ENCODE measurements at places on chromosomes 13 and 19.

DNA sequence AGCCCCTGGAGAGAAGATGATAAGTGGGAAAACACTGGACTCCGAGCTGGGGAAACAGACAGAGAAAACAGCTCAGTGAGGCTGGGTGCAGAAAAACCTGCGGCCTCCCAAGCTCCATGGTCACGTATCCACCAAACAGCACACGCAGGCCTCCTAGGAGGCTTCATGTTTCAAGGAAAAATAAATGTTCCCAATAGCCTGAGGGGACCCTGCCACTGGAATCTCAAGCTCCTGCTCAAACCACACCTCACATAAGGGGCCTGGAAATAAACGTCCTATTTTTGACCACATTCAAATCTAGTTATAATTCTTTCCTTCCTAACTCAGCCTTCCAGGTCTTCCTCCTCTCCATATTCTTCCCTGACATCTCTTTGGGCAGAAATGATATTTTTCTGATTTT is 225.7 kb downstream of the ABCC4 start:
- no peak for DNase-seq
- no peak overlapping the region for H3K27ac ChIP-seq
- no peaks in the 10 kb centered on the region for H3K4me1 ChIP-seq
- no peaks in the 10 kb centered on the region for H3K27me3 ChIP-seq
- no peak overlapping the region for H3K4me3 ChIP-seq

DNA sequence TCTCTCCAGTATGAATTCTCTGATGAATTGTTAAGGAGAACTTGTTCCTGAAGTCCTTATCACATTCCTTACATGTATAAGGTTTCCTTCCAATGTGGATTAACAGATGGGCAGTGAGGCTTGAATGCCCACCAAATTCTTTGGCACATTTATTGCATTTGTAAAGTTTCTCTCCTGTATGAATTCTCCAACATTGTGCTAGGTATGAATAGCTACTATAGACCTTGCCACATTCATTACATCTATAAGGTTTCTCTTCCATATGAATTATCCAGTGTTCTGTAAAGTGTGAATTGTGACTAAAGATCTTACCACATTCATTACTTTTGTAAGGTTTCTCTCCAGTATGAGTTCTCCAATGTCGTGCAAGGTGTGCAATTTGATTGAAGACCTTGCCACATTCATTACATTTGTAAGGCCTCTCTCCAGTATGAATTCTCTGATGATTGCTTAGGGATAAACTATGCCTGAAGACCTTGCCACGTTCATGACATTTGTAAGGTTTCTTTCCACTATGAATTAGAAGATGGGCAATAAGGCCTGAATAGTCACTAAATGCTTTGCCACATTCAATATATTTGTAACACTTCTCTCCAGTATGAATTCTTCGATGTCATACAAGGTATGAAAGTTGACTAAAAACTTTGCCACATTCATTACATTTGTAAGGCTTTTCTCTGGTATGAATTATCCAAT is 20.4 kb downstream of the ZNF578 start:
- H3K4me3 ChIP-seq = no peak overlapping the region
- no peaks in the 10 kb centered on the region for H3K27me3 ChIP-seq
- no peaks in the 10 kb centered on the region for H3K4me1 ChIP-seq
- DNase-seq = no peak
- H3K27ac ChIP-seq = no peak overlapping the region
- no peaks in the 10 kb centered on the region for H3K36me3 ChIP-seq

DNA sequence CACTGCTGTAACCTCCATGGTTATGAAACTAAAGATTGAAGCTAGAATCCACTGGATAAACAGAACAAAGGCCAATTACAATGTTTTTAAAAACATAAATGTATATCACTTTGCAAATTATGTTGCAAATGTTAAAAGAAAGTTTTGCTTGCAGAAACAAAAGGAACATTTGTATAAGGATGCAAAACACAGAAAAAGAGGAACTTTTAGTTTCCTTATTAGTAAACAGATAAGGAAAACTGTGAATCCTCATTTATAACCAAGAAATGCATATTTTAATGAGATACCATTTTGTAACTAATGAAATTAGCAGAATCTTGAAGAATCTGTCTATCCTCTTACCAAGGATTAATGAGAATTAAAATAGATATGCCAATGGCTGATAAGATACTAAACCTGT is 32.3 kb downstream of the LPAR6 start:
- no peaks in the 10 kb centered on the region for H3K36me3 ChIP-seq
- H3K27ac ChIP-seq = no peak overlapping the region
- H3K4me3 ChIP-seq = no peak overlapping the region
- no peak for DNase-seq

GRCh38 chr13:60372141-60372540 is 24.9 kb upstream of the TDRD3 start:
- H3K4me1 ChIP-seq = peaks cover 12% of the 10 kb centered on the region
- no peak for DNase-seq
- no peaks in the 10 kb centered on the region for H3K36me3 ChIP-seq
- no peak overlapping the region for H3K4me3 ChIP-seq
- no peaks in the 10 kb centered on the region for H3K27me3 ChIP-seq

GRCh38 chr19:5403968-5404640 is 51.1 kb upstream of the ZNRF4 start:
- H3K27me3 ChIP-seq = no peaks in the 10 kb centered on the region
- DNase-seq = peak; percentile 90
- no peaks in the 10 kb centered on the region for H3K4me1 ChIP-seq
- no peak overlapping the region for H3K27ac ChIP-seq
- H3K4me3 ChIP-seq = no peak overlapping the region
- no peaks in the 10 kb centered on the region for H3K36me3 ChIP-seq

GRCh38 chr13:25733696-25734435 is 317.9 kb downstream of the SHISA2 start:
- H3K4me3 ChIP-seq = no peak overlapping the region
- H3K27me3 ChIP-seq = no peaks in the 10 kb centered on the region
- peaks cover 3% of the 10 kb centered on the region for H3K4me1 ChIP-seq
- no peak for DNase-seq

DNA sequence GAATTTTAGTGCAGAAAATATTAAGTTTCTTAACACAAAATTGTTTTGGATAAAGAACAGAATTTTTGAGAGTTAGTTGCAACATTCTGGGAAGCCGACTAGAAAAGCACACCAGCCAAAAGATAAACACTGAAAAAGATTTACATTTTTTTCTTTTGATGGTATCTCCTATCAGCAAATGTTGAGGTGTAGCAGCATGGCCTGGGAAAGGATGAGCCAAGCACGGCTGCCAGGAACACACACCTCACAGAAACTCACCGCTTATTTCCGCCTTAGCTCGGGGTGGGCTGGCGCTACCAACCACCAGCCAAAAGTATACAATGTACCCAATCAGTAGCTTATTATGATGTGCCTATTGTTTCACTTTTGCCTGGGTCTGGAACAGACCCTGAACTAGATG is 134.7 kb downstream of the MIPEP start:
- DNase-seq = no peak
- H3K27ac ChIP-seq = peak overlapping the region; percentile 89
- no peaks in the 10 kb centered on the region for H3K27me3 ChIP-seq
- H3K4me3 ChIP-seq = no peak overlapping the region
- peaks cover 58% of the 10 kb centered on the region for H3K4me1 ChIP-seq

- no peaks in the 10 kb centered on the region for H3K36me3 ChIP-seq
- H3K4me3 ChIP-seq = no peak overlapping the region
- H3K27me3 ChIP-seq = no peaks in the 10 kb centered on the region
- H3K4me1 ChIP-seq = no peaks in the 10 kb centered on the region
- DNase-seq = no peak
Observed at GRCh38 chr13:39132286-39133230, 94.3 kb downstream of the NHLRC3 start.

DNA sequence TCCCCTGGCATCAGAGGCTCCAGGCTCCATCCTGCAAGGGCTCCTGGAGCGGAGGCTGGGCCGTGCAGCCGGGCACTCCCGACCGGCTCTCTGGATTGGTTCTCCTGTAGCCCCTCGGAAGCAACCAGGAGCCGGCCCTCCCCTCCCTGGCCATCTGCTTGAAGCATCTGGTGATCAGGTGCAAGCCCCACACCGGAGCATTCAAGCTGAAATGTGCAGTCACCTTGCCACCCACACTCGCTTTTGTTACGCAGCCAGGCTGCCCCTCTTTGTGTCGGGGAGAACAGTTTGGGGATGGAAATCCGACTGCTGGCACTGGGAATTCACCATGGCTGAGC is 258.8 kb downstream of the ZNF536 start:
- H3K36me3 ChIP-seq = no peaks in the 10 kb centered on the region
- no peaks in the 10 kb centered on the region for H3K4me1 ChIP-seq
- no peak for DNase-seq
- H3K4me3 ChIP-seq = no peak overlapping the region
- H3K27ac ChIP-seq = no peak overlapping the region

DNA sequence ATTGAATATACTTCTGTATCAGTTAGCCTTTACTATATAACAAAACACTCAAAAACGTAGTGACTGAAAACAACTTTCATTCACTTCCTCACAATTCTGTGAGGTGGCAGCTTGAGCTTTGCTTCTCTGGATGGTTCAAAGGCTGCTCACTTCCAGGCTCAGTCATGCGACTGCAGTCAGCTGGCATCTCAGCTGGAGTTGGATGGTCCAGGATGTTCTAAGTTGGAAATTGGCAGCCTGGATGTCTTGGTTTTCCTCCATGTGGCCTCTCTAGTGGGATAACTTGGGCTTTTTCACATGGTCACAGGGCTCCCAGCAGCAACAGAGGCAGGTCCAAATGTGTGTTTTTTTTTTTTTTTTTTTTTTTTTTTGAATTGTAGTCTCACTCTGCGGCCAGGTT is 204.4 kb downstream of the LACC1 start:
- H3K4me3 ChIP-seq = no peak overlapping the region
- no peak overlapping the region for H3K27ac ChIP-seq
- no peak for DNase-seq
- H3K4me1 ChIP-seq = peaks cover under 1% of the 10 kb centered on the region

DNA sequence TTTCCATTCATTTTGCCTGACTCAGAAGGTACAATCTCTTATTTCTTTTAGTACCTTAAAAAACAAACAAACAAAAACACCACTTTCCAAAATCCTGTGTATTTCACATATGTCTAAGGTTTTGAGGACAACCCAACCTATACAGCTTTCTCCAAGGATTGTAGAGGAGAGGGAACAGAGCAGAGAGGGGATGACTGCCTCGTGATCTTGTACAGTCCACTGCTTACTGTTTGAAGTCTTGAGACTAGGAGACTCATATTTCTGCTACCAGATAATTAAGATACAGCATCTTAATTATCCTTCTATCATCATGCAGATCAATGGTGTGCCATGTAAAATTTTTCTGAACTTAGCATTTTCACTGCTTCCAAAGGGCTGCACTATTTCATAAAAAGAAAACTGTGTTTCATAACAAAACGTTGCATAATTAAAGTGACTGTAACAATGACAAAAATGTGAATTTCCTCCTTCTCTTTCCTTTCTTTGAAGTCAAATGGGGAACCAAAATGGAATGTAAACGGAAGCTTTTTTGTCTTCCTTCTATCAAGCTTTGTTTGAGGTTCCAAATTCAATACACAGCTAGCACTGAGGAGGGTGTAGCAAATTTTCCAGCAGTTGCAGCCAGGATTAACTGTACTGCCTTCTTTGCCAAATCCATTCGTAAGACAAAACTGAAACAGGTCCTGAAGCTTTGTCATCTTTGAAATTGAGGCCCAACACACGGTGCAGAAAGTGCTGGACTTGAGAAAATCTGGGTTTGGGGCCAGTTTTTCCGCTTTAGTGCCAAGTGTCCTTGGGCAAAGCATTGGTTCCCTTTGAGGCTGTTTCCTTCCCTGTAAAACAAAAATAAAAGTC is 34.9 kb upstream of the RCBTB2 start:
- no peak overlapping the region for H3K4me3 ChIP-seq
- no peak overlapping the region for H3K27ac ChIP-seq
- no peaks in the 10 kb centered on the region for H3K27me3 ChIP-seq
- no peaks in the 10 kb centered on the region for H3K36me3 ChIP-seq

GRCh38 chr13:33509642-33510229 is 224.2 kb upstream of the STARD13 start:
- H3K4me3 ChIP-seq = no peak overlapping the region
- no peak overlapping the region for H3K27ac ChIP-seq
- H3K4me1 ChIP-seq = no peaks in the 10 kb centered on the region
- H3K27me3 ChIP-seq = no peaks in the 10 kb centered on the region
- DNase-seq = no peak

- H3K4me3 ChIP-seq = no peak overlapping the region
- no peaks in the 10 kb centered on the region for H3K27me3 ChIP-seq
- H3K36me3 ChIP-seq = no peaks in the 10 kb centered on the region
- no peak overlapping the region for H3K27ac ChIP-seq
- H3K4me1 ChIP-seq = no peaks in the 10 kb centered on the region
Observed at GRCh38 chr13:95455782-95456181, 96.7 kb upstream of the CLDN10 start.

- no peak overlapping the region for H3K4me3 ChIP-seq
- no peak for DNase-seq
- no peaks in the 10 kb centered on the region for H3K36me3 ChIP-seq
- H3K27me3 ChIP-seq = no peaks in the 10 kb centered on the region
- no peaks in the 10 kb centered on the region for H3K4me1 ChIP-seq
Observed at GRCh38 chr13:100138859-100139491, 50.1 kb downstream of the PCCA start.

DNA sequence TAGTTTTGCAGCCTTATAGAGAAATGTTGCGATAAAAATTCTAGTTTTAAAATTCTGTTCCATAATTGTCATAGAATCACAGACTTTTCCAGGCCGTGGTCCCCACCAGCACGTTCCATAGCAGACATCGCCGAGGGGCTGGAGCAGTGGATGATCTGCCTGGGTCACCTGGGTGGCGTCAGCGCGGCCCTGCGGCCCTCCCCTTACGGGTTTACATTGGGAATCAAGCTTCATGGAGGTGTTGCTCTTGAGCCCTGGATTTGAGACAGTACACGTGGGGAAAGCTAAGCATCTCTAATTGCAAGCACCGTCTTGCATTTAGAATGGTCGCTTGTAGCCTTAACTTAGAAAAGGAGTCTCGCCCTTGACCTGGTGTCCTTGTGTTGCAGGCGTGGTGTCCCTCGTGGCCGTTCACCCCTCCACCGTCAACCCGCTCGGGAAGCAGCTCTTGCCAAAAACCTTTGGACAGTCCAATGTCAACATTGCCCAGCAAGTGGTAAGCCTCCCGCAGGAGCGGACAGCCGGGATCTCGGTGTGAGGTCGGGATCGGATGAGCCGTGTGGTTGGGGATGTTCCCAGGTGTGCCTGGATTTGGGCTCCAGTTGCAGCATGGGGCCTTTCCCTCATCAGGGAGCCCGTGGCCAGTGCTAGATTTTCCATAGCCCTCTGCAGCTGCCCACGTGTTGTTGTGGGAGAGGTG is 35.1 kb downstream of the ATP4B start:
- no peak for DNase-seq
- H3K27me3 ChIP-seq = no peaks in the 10 kb centered on the region
- H3K27ac ChIP-seq = no peak overlapping the region
- H3K4me3 ChIP-seq = no peak overlapping the region
- H3K36me3 ChIP-seq = peaks cover 2% of the 10 kb centered on the region

- DNase-seq = no peak
- H3K27me3 ChIP-seq = no peaks in the 10 kb centered on the region
- no peaks in the 10 kb centered on the region for H3K4me1 ChIP-seq
- H3K27ac ChIP-seq = no peak overlapping the region
Observed at GRCh38 chr13:39840201-39840600, 184.7 kb downstream of the COG6 start.

- no peak for DNase-seq
- H3K27me3 ChIP-seq = no peaks in the 10 kb centered on the region
- H3K36me3 ChIP-seq = no peaks in the 10 kb centered on the region
- H3K27ac ChIP-seq = peak overlapping the region; percentile 4
- peaks cover 47% of the 10 kb centered on the region for H3K4me1 ChIP-seq
- no peak overlapping the region for H3K4me3 ChIP-seq
Observed at GRCh38 chr19:46213156-46213555, 16.4 kb upstream of the IGFL1 start.

All from Caco-2 (cell line).